ENCODE measurements at places on chromosomes 7 and 10.

DNA sequence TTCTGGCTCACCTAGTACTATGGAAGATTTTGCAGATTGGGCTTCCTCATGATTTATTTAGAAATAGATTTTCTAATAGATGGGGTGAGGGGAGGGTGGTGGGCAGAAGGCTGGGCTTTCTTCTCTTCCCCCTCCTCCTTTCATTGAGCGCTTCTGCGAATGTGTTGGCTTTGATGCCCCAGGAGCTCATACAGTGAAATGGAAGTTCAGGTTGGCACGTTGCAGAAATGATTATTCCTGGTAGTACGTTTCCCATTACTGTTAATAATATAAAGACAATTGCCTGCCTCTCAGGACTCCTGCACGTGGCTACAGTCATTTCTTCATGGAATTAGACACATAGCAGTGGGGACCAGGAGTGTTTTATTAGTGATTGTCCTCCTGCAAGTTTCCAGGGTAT is 39.8 kb downstream of the TCF7L2 start:
- no peak for DNase-seq

- DNase-seq = no peak
These were observed 37.3 kb upstream of the ADCYAP1R1 start for GRCh38 chr7:31014826-31015225.

DNA sequence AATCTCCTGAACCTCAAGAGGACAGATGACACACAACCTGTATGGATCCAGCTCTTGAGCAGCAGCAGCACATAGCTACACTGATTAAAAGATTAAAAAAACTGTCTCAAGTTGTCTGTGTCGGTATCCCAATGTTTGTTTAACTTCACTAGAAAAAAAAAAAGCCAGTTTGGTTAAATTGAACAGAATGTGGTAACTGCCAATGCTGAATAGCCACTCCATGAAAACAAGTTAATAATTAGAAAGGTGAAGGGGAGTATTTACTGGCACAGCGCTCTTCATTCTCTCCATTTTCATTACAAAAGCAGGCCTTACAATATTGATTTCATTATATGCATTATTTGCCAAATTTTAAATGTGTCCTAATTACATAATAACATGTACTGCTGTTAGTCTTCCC is 47.6 kb downstream of the GDI2 start:
- DNase-seq = no peak

DNA sequence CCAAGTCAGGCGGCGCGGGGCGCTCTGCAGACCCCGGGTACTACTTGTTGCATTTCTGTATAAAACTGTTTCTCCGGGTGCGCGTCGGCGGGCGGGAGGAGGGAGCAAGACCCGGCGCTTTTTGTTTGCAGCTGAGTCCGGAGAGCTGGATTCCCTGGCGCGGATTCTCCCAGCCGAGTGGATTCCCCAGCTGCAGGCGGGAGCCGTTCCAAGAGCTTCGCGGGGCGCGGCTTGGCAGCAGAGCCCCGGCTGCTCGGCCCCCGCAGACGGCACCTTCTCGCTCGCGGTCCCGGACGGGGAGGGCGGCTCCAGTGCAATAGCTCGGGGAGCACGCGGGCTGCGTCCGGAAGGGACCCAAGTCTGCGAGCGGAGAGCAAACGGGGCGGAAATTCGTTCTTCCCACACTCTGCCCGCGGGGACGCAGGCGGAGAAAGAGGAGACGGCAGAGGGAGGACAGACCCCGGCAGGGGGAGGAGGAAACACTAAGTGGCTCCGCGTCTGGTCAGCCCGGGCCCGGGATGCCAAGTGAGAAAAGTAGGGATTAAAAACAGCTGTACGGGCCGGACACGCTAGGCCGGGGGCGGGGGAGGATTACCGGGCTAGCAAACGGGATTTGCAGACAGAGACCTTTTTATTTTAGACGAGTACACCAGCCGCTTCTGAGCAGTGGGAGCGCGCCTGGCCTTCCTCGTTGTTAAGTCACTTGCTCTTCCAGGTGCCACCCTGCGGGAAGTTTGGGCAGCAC is at the start of gene TRIL:
Gene TRIL (minus strand): TSS at position 96 of the 745 bp plus-strand sequence. CDS start 284 bp downstream, outside the sequence.
- peak; percentile 69 for DNase-seq

- no peak for DNase-seq
These were observed at the start of gene EPDR1 for GRCh38 chr7:37920305-37920848. Gene EPDR1, plus strand, starts transcription at chr7:37920640. Its CDS starts 300 bp downstream, at chr7:37920940.

- DNase-seq = no peak
These were observed 368.4 kb downstream of the TFEC start for GRCh38 chr7:115662120-115662519.

DNA sequence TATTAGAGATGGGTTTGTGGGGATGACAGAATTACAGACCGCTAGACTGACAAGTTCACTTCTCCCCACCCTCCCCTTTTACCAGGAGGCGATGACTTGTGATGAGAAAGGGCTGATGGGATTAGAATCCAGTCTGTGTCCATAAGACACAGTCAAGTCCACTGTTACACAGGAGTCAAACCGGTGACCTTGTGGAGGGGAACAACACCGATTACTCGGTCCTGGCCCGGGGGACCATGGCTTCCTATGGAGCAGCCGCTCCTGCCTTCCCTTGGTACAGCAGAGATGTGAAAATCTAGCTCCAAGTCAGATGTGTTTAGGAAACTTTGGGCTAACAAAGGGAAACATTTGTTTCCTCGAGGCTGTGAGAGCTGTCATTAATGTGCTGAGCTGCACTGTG is 105.5 kb downstream of the ACTR3B start:
- DNase-seq = no peak

- no peak for DNase-seq
These were observed 184.2 kb downstream of the CCDC71L start for GRCh38 chr7:106476751-106477150.

DNA sequence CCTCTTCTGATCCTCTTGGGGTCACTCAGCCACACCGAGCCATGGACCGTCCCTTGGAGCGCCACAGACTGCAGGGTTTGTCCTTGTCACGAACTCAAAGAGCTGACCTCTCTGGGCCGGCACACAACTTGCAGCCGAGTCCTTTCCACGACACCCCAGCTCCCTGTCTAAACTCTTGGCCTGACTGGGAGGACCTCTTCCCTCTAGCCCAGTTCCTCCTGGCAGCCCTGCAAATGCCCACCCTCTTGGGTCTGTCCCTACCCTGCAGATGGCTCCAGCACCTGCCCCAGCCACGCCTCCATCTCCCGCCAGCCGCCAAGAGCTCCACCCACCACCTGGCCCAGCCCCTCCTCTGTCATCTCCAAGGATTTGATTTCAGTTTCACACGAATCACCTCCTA is 339.2 kb downstream of the DNAJB6 start:
- DNase-seq = no peak

- no peak for DNase-seq
These were observed 10.3 kb upstream of the LRRN3 start for GRCh38 chr7:111080495-111081105.

- DNase-seq = peak; percentile 10
These were observed 218.7 kb downstream of the ABCA13 start for GRCh38 chr7:48389977-48390376.

- DNase-seq = no peak
These were observed 109.0 kb downstream of the JAZF1 start for GRCh38 chr7:28071570-28071969.

DNA sequence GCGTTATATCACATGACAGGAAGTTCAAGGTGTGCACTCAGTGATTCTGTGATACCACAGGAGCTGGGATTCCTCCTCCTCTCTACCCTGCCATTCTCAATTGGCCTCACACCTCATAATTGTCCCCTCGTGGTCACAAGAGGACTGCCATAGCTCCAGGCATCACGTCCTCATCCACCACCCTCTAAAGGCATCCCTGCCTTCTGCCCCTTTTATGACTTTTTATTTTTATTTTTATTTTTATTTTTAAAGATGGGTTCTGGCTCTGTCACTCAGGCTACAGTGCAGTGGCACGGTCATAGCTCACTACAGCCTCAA is 47.0 kb downstream of the PDGFA start:
- no peak for DNase-seq

DNA sequence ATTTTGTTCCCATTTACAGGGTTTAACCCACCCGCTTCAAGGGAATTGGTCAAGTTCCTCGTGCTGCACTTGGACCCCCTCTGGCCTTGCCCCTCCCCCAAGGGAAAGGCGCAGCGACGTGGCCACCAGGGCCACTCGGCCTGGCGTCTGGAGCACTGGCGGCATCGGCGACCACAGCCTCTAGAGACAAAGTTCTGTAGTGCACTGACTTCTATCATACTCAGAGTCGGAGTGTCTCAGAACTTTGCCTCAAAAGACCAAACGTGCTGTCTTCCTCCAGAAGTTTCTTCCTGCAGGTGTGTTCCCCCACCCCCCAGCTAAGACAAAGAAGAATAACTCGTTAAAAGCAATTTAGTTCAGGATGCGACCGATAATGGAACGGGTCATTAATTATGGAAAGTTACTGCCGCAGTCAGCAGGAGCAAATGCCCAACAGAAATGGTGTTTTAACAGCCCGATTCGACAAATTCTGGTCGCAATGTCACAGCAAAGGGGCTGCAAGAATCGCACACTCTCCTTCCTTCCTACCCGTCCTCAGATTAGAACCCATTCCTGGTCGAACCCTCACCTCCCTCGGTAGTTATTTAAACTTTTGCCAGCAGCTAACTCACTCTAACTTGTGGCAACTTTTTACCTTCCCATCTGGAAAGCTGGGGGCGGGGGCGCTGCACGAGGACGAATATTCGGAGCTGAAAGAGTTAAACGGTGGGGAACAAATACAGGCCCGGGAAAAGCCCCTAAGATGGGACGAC is 202.1 kb upstream of the NFE2L3 start:
- no peak for DNase-seq

DNA sequence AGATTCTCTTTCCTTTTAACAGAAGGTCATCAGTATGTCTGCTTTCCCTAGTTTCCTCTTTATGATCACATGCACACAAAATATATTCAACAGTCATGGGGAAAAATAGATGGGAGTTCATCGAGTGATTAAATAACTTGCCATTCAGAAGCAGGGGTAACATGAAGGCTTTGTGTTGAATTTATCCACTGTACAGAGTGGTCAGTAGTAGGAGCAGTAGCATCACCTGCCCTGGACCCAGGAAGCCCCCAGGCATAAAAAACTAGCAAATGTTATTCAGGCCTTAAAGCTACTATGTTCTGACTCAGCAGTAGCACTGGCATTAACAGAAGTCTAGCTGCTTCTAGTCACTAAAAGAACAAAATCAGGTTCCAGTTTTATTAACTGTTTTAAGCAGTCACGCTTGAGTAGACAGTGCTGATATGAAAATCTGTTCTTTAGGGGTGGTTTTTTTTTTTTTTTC is 31.4 kb upstream of the FAM133B start:
- DNase-seq = no peak

- no peak for DNase-seq
These were observed 58.0 kb upstream of the PRKAR2B start for GRCh38 chr7:106986450-106986977.

DNA sequence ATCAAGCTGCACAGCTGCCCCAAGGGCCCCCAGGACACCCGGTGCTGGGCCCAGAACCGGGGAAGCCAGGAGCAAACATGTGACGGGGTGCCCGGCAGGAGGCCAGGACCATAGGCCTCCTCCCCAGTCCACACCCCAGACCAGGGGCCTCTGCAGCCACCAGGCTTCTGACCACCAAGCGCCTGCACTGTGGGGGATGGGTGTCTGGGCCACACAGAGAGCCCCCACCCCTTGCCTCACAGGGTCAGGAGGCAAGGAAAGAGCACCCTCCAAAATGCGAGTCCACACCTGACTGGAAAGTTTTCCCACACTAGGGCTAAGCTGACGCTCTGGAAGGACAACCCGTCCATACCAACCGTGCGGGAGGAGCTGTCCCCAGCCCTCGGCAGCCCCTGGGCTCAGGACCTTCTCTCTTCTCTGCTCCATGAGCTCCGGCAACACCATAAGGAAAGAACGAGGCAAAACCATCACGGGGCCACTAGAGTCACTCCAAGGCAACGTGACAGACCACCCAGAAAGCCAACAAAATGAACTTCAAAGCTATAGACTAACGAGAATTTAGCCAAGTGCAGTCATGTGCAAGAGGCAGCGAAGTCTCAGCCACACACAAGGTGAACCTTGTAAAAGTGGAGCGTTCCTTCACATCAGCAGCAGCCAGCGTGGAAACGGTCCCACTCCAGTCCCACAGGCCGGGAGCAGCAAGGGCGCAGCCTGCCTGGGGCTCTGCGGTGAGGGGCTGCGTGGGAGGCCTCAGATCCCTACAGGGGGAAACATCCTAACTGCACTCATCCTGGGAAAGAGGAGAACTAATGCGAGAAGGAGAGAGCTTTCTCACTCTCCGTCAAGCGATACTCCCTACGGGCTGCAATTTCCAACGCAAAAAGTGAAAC is 5.1 kb downstream of the STK32C start:
- DNase-seq = no peak

DNA sequence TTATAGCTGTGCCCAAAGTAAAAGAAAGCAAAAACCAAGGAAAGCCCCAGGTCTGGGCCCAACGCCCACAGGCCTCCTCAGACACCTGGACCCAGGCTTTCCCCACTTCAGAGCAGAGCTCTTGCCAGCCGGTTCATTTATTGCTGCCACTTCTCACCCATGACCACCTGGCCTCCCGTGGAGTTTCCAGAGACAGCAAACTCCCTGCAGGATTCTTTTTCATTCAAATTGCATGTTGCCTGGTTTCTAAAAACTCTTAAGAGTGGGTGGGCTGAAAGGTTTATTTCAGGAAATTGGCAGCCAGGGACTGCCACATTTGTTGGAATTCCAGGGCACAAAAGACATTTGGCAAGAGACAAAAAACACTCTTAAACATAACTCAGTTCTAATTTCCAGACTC is 4.7 kb downstream of the VOPP1 start:
- no peak for DNase-seq

- no peak for DNase-seq
These were observed 6.8 kb downstream of the FFAR4 start for GRCh38 chr10:93573051-93573909.

DNA sequence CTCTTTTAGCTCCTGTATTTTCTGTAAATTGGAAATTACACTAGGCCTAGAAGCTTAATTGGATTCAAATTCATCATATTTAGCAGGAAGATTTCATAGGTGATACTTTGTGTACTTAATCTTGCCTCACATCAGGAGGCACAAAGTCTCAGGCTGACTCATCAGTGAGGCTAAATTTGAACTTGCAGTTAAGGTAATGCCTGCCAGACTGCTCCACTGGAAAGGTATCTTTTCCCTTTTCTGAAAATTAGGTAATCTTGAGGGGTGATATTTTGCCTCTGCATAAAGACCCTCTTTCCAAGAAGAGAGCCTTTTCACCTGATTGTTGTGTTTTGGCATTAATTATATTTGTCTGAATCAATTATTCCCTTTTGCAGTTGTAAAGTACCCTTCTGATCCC is 14.6 kb downstream of the PPIA start:
- no peak for DNase-seq
